AML-193 (cell line): ENCODE measurements at places on chromosomes 12 and 14.
A peak's percentile ranks its signal among the peaks of the same experiment; 100 is the strongest.

DNA sequence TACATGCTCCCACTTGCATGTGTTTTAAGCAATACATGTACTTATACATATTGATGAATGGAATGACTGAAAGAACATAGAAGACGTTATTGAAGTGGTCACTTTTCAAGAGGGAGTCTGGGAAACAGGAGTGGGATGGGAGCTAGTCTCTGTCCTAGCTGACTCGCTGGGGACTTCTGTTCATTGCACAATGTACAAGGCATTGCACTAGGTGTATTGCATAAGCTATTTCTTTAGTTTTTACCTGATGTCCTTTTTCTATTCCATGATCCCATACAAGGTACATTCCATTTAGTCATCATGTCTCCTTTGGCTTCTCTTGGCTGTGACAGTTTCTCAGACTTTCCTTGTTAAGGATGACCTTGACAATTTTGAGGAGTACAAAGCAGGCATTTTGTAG, 4.0 kb upstream of the MYO1H start:
- no peak for DNase-seq

DNA sequence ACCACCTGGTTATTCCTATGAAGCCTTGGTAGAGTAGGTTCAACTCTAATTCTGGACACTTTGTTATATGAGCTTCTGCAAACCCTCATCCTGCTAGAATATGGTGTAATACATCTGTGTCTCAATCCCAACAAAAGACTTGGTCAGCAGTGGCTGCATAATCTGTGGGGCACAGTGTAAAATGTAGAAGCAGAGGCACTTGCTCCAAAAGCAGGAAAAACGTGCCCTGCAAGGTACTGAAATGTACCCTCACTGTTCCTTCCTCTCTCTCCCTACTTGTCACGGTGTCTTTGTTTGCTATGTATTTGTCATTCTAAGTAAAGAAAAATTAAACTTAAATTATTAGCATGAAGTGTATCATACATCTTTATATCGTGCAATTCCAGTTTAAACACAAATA, 267.9 kb downstream of the BCL11B start:
- no peak for DNase-seq

- no peak for DNase-seq
Observed at GRCh38 chr12:32031109-32031508, 71.9 kb downstream of the RESF1 start.

DNA sequence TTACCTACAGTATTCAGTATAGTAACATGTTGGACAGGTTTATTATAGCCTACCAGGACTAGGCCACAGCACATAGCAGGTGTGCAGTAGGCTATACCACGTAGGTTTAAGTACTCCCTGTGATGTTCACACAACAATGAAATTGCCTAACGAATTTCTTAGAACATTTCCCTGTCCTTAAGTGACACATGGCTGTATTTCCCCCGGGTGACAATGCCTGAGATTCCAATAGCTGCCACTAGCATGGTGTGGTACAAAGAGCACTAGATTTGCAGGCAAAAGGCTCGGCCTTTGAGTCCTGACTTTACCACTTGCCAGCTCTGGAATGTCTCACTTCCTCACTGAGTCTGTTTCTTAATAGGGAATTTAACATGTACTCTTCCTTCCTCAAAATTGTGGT, 19.7 kb downstream of the PTPN21 start:
- peak; percentile 4 for DNase-seq

DNA sequence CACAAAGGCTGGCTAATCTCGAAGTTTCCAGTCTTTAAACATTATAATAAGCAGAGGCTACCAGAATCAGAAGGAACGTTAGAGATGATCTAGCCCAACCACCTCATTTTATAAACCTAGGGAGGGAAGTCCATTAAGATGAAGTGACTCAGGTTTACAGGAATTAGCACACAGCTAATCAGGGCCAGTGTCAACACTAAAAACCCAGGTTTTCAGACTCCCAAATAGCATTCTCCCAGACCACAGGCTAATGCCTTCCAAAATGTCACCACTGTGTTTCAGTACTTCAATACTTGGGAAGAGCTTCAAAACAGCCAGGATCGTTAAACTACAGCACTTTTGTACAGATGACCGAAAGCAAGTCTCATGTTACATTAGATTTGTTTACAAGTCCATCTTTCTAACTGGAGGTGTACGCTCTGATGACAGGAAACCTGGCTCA, 89.2 kb downstream of the FOXN3 start:
- DNase-seq, result no peak

- DNase-seq, result no peak
Observed at GRCh38 chr12:102388469-102388868, 91.9 kb downstream of the IGF1 start.
